ENCODE measurements at places on chromosomes 4 and X.

- DNase-seq = no peak
Measured at GRCh38 chr4:79862821-79863220, 210.2 kb downstream of the ANTXR2 start.

- no peak for DNase-seq
Measured at GRCh38 chr4:3805731-3806130, 39.5 kb downstream of the ADRA2C start.

- DNase-seq = no peak
Measured at GRCh38 chr4:47372561-47372960, 90.9 kb downstream of the COMMD8 start.

- no peak for DNase-seq
Measured at GRCh38 chrX:84224741-84225140, 36.7 kb upstream of the RPS6KA6 start.

DNA sequence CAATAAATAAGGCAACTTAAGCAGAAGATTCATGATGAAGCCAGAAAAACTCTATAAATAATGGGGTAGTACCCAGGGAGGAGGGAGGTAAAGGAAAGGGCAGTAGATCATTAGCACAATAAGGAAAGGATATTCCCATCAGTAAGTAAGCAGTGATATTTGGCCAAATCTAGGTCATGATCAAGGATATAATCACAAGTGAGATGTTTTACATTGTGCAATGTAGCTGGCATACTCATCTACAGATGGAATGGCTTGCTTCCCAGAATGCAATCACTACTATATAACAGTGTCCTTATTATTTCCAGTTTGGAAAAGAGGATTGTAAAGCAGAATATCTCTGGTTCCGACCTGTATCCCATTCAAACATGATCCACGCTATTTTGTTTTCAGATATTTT is 483.4 kb downstream of the RPA4 start:
- no peak for DNase-seq

All from NCI-H526 treated with DMSO at 0.1 percent for 48 hours (cell line).